Thoracic aorta (tissue), 2 donors: ENCODE measurements at places on chromosomes 4 and X.

- no peak for DNase-seq
Observed at GRCh38 chrX:107324493-107325310, 118.3 kb downstream of the DNAAF6 start.

DNA sequence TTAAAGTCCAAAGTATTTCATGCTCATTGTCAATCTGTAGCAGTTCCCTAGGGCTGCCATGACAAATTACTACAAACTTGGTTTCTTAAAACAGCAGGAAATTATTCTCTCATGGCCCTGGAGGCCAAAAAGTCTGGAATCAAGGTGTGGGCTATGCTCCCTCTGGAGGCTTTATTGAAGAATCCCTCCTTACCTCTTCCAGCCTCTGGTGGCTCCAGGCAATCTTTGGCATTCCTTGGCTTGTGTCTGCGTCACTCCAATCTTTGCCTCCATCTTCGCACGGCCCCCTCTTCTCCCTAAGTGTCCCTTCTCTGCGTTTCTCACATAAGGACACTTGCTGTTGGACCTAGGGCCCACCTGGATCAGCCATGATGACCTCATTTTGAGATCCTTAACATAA is 170.4 kb downstream of the SMIM20 start:
- DNase-seq = no peak

DNA sequence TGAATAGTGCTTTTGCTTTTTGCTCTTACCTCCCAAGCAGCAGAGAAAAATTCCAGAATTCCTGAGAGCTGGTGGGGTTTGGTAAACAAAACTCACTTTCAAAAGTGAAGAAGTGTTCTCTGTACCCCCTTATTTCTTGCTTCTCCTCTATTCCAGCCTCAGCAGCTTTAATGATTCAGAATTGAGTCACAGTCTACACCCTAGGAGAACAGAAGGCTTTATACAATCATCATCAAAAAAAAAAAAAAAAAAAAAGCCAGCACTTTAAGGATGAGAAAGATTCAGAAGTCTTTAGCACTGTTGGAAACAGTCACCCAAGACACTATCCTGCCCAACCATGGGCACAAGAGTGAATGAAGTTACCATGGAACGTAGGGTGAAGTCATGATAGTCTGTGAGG is 1583.1 kb upstream of the PCDH10 start:
- DNase-seq = no peak

- DNase-seq = no peak
Observed at GRCh38 chr4:85152480-85152879, 186.0 kb upstream of the WDFY3 start.

- no peak for DNase-seq
Observed at GRCh38 chrX:47200385-47201150, 6.9 kb downstream of the UBA1 start.

GRCh38 chr4:38920186-38920585 is 52.6 kb downstream of the FAM114A1 start:
- no peak for DNase-seq

DNA sequence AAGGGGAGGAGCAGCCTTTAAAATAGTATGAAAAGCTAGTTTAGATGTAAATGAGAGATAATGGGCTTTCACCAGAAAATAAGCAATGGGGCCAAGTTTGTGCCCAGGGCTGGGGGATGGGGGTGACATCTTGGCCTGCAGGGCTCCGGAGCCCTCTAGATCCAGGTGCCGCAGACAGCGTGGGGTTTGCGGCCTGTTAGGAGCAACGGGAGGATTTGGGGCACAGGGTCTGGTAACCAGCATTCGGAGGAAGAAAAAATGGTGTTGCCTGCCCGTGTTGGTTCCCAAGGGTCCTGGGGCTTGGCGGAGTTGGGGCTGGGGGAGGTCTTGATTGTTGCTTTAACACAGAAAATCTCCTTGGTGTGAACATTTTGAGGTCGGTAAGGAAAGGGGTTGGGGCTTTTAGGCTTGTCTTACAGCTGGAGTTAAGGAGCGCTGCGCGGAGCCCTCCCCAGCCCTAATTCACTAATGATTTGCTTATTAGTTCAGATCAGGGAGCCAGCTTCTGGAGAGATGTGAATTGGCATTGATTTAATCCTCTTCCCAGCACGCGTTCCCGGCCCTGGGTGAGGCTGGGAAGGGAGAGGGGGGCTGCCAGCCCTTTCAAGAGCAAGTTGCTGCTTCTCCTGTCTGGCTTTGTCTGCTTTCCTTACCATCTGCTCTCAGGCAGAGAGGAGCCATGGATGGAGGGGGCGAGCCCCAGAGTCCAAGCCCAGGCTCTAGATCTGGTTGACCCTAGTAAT is 443.4 kb downstream of the BCOR start:
- no peak for DNase-seq

GRCh38 chrX:85897362-85898126 is 149.8 kb downstream of the CHM start:
- no peak for DNase-seq

GRCh38 chrX:11566173-11566572 is 99.5 kb downstream of the ARHGAP6 start:
- no peak for DNase-seq

DNA sequence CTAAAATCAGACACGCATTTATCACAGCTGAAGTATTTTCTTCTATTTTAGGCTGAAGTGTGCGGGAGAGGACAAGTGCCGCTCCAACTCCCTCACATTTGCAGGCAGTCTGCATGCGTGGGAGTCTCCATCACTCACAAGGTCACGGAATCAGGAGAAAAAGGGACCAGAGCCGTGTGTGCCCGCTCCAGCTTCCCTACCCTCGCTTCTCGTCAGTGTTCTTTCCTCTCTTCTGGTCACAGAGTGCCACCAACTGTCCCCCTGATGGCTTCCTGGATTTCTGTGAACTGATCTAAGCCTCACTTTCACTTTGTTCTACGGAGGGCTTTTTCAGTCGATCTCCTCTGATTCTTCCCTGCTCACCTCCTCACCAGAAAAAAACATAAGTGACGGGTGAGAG is 407.4 kb upstream of the AADAT start:
- no peak for DNase-seq

- DNase-seq = no peak
Observed at GRCh38 chr4:185919107-185919506, 107.1 kb upstream of the SORBS2 start.

DNA sequence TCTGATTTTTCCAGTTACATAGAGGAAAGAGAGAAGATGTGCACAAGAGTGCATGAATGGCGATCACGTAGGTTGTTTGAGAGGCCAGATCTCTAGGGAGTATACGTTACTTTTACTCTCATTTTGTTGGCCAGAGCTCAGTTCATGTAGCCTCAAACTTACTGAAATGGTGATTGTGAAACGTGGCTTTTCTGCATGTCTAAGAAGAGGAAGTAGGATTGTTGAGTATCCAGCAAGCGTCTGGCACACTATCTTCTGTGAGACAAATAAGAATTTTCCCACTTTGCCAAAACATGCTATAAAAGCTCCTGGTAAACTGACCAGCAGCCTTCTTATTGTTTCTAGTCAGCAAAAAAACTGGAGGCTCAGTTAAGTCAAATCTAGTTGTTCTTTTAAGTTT is 264.5 kb upstream of the EMCN start:
- no peak for DNase-seq

DNA sequence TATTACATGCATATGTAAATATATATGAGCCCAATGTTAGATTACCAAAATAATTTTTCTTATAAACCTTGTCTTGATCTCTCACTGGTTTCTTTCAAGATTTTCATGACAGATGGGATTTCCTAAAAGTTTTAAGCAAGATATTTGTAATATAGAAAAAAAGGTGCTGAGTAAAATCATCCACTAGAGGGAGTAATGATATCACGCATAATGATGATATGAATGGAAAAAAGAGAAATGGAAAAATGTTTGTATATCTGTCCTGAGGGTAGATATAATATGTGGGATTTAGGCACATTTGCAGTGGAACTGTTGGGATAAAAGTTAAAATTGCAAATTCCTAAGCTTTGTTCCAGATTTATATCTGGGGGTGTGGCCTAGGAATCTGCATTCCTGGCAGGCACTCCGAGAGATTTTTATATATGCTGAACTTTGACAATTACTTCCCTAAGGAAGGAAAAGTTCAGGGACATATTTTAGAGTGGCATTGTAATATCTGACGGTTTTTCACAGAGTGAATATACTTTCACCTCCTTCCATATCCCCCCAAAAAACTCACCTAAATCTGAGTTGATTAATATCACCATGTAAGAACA is 60.5 kb downstream of the TMA16 start:
- no peak for DNase-seq

DNA sequence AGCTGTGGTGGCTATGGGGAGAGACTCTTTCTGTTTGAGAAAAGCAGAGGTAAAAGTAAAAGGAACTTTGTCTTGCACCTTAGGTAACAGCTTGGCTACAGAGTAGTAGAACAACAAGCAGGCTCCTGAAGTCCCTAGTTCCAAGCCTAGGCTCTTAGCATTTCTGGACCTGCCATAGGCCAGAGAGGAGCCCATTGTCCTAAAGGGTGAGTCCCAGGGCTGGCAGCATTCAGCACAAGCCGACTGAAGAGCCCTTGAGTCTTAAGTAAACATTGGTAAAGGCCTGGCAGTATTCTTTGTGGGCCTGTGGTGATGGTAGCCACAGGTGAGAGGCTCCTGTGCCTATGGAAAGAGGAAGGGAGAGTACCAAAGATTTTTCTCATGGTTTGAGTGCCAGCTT is 38.2 kb downstream of the CSN3 start:
- no peak for DNase-seq

GRCh38 chr4:109041463-109042360 is 260.7 kb downstream of the COL25A1 start:
- DNase-seq = no peak

DNA sequence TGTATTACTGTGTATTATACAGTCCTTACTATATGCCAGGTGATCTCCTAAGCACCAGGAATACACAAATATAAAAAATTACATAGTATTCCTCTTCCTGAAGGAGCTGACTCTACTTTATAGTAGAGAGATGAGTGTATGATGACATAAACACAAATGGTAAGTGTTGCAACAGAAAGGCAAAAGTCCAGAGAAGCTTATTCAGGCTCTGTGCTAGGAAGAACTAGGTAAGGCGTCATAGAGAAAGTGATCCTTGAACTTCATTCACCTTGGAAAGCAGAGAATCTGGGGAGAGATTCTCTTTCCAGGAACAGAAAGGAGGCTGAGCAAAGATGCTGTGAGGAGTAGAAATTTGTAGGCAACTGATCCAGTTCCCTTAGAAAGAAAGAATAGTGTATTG is 115.0 kb upstream of the KCNIP4 start:
- no peak for DNase-seq

- no peak for DNase-seq
Observed at GRCh38 chr4:131001371-131001770, 1905.4 kb downstream of the C4orf33 start.

- no peak for DNase-seq
Observed at GRCh38 chr4:177798161-177798560, 355.9 kb upstream of the AGA start.

DNA sequence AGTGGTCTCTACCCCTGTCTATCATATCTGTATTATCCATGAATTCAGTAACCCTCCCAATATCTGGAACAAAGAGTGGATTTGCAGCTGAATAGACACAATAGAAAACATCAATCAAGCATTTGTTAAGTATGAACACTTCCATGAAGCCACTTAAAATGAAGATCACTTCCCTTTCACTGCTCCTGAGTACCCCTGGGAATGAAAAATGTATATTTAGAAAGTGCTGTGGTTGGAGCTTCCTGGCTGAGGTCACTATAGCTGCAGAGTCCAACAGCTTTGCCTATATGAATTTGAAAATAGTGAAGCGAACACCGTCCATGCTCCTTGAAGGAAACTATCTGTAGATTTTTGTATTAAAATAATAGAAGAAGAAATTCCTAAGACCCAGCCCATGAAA is 227.0 kb downstream of the DTHD1 start:
- no peak for DNase-seq

DNA sequence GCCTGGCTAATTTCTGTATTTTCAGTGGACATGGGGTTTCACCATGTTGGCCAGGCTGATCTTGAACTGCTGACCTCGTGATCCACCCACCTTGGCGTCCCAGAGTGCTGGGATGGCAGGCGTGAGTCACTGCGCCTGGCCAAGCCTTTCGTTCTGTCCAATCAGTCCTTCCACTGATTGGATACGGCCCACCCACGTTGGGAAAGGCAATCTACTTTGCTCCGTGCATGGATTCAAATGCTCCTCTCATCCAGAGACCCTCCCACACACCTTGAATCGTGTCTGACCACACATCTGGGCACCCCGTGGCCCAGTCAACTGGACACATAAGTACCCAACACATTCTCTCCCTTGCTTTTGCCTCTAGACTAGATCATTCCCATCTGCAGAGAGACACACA is 74.9 kb downstream of the CRLF2 start:
- DNase-seq = no peak

GRCh38 chrX:45850775-45851433 is 650.2 kb upstream of the DIPK2B start:
- DNase-seq = no peak

DNA sequence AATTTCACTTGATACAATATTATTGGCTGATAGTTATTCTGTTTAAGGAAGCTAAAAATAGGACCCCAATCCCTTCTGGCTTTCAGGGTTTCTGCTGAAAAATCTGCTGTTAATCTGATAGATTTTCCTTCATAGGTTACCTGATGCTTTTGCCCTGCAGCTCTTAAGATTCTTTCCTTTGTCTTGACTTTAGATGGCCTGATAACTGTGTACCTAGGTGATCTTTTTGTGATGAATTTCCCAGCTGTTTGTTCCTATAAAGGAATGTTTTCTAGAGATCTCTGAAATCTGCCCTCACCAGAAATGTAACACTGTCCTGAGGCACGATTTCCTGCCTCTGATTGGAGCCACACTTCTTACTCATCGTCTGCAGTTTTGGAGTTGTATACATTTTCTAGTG is 69.4 kb upstream of the PRDM5 start:
- no peak for DNase-seq

DNA sequence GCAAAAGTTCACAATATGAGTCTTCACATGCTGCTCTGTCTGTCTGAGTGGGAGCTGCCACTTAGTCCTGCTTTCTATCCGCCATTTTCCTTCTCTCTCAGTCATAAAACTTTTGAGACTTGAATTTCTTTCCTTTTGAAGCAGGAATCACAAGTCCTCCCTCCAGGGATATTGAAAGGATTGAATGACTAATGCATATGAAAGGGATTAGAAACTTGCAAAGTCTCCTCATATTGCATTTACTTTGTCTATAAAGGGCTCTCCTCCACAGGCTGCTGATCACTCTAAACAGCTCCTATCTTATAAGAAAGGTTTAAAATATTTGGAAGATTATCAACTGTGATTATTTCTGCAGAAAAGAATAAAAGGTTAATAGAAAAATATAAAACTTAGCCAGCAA is 879.1 kb downstream of the ARAP2 start:
- DNase-seq = no peak

DNA sequence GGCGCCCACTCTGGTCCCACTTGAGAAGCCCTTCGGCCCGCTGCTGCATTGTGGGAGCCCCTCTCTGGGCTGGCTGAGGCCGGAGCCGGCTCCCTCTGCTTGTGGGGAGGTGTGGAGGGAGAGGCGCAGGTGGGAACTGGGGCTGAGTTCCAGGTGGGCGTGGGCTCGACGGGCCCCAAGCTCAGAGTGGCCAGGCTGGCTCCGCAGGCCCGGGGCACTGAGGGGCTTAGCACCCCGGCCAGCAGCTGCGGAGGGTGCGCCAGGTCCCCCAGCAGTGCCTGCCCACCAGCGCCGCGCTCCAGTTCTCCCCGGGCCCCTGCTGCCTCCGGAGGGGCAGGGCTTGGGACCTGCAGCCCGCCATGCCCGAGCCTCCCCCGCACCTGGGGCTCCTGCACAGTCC is 65.2 kb upstream of the SMIM10 start:
- no peak for DNase-seq
